ACHN (cell line): ENCODE measurements at places on chromosomes 12 and 14.

GRCh38 chr14:101478796-101479410 is 82.4 kb upstream of the DIO3 start:
- DNase-seq, result no peak

DNA sequence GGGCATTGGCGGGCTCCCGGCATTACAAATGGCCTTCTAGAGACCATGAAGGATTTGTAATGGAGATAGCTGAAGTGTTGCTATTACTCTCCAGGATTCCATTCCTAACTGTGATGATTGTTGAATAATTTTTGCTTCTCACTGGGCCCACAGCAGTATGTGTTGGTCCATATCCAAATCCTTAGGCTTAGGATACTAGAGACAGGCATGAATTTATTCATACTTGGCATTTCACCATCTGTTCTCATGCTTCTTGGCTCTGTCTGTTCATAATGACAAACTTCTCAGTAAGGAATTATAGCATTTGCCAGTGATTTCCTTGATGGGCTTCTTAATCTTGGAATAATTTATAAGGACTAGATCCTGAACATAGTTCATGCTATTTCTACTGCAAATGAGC is 832.9 kb downstream of the C12orf50 start:
- DNase-seq, result no peak

DNA sequence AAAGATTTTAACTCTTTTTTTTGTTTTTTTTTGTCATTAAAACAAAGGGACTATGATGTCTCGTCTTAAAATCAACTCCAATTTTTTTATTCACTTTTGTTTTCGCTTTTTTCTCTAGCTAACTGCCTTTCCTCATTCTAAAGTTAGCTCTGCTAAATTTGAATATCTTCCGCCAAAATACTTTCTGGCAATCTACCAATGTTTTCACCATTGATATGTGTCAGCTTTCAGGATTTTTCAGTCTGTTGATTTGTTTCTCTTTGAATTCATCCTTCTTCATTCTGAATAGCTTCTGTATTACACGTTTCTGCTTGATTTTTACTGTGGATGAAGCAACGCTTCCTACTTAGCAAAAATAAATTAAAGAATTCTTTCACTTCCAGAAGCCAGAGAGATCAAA is 38.7 kb upstream of the NOVA1 start:
- no peak for DNase-seq

DNA sequence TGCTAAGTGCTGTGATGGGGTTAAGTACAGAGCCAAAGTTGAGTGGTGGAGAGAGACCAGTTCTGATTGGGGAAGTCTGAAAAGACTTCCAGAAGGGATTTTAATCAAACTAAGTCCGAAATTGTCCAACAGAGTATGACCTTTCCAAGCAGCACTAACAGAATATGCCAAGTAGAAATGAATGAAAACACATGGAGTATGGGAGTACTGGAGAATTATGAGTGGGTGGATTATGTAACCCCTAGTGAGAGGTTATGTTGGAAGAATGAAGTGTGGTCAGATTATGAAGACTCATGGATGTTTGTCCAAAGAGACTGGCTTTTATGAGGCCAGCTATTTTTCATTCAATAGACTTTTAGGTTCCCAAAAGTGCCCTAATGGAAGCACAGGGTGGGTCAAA is 94.0 kb upstream of the PLEKHA5 start:
- no peak for DNase-seq

DNA sequence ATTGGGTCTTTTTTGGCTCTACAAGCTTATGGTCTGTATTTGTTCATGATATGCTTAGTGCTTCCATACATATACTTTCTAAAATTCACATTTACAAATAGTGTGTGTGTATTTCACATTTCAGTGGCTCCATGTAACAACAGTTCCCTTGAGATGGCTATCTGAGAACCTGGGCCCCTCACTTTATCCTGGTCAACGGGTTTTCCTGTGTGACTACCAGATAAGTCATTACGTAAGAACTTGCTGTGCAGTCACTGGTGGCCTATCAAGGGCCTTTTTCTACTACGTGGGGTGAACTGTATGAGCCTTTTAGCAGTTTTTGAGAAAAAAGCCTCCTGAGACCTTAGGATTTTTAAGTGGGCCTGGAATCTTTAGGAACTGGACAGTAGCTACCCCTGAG is 454.1 kb downstream of the PCNX1 start:
- DNase-seq, result no peak

DNA sequence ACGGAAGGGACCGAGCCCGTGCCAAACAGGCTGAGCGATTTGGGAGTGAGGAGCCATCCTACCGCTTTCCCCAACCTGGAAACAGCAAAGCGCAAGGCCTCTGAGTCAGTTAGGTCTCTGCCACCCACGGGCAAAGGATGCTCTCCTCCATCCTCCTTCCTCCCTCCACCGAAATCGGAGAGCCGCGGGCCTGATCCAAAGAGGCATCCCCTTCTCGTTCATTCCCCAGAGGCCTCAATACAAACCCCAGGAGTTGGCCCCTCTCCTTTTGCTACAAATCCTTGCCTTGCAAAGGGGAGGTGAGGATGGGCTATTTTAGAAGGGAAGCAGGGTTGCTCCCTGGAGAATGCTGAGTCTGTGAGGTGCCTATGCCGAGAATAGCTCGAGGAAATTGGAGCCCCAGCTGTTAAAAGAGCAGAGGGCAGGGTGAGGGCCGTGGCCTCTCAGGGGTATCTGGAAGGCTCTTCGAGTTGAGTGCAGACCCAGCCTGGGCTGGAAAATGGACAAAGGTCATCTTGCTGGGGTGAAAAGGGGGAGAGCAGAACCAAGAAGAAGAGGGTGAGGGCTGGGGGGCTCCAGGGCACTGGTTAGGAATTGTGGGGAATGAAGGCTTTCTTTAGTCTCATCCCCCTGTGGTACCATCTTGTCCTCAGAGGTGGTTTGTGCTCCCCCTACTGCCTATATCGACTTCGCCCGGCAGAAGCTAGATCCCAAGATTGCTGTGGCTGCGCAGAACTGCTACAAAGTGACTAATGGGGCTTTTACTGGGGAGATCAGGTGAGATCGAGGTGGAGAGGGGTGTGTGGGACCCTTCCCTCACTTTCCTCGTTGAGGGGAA is 1.1 kb downstream of the TPI1 start:
- DNase-seq, result peak; percentile 36

DNA sequence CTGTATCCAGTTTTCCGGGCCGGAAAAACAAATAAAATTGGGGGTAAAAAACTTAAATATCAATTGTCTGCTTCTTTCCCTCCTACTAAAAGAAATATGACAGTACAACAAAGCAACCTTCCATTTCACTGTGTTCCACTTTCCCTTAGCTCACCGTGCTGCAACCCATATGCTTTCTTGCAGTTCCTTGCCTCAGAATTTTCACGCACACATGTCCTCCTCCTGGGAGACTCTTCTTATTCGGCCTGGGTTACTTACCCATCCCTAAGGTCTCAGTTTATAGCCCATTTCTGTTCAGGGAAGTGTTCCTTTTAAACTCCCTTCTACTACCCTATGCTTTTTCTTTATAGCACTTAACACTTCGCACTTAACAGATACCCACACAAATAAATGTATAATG is 4.5 kb upstream of the MAGOHB start:
- DNase-seq, result peak; percentile 27

DNA sequence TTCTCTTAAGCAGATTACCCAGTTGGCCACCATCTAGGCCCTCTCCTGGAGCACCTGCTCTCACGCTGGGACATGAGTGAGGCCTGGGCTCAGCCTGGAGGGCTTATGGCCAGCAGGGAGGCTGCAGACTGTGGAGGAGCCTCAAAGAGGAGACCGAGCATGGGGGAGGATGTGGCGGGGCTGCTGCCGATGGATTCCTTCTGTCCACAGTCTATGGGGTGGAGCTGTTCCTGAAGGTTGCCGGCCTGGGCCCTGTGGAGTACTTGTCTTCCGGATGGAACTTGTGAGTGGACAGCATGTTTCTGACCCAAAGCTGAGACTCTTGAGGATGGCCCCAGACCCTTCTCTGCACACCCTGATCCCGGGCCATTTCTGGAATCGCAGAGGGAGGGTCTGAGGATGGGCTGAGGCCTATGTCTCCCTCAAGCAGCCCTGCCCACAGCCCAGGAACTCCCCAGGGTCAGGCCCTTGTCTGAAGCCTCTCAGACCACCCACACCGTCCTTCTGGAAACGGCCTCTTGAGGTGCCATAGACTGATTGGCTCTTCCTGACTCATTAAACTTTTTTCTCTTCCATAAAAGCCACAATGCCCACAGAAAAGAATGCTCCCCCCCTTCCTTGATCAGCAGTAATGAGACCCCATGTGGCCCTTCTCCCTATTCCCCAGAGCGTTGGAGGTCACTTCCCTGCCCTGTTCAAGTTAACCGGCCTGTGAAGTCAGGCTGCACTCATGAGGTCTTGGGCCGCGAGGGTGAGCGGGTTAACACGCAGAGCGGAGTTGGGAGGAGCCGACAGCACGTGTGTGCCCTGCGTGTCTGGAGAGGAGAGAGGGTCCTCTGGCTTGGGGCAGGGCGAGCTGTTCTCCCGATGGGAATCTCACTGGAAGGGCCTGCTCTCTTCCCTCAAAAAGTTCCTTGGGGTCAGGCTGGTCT is 49.0 kb downstream of the SLC8B1 start:
- no peak for DNase-seq

GRCh38 chr14:33279865-33280264 is 341.2 kb downstream of the NPAS3 start:
- no peak for DNase-seq

GRCh38 chr12:45490232-45490881 is 239.1 kb upstream of the ARID2 start:
- DNase-seq, result no peak

GRCh38 chr14:96065661-96066459 is 26.7 kb downstream of the C14orf132 start:
- DNase-seq, result no peak

GRCh38 chr14:103802356-103802755 is 45.0 kb downstream of the PPP1R13B start:
- no peak for DNase-seq

DNA sequence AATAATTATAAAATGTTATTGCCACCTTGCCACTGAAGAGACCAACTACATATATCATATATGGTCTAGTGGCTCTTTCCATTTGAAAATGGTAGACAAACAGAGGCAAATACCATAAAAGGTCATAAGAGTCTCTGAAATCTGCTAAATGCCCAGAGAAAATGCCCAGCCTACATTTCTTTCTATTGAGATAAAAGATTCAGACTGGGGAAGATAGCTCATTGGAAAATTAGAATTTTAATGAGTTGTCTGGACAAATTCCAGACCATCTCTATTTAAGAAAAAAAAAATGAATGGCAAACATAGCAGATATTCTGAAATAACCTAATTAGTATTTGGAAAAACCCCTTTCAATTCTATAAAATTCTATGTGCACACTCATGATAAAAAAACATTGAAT is 79.9 kb upstream of the BBS10 start:
- no peak for DNase-seq

GRCh38 chr12:9319842-9320173 is 111.6 kb upstream of the PZP start:
- no peak for DNase-seq

DNA sequence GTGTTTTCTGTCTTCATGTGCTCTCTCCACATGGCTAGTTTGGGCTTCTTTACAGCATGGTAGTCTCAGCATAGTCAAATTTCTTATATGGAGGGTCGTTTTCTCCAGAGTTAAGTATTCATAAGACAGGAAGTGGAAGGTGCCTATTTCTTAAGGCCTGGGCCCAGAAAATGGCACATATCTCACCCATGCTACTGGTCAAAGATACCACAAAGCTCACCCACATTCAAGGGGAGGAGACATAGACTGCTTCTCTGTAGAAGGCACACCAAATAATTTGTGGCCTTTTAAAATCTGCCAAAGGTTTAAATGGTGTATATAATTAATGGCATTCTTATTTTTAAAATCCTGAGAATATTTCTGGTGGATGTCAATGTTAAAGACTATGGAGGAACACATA is 44.8 kb downstream of the CCDC91 start:
- no peak for DNase-seq

- no peak for DNase-seq
Measured at GRCh38 chr12:80749456-80749855, 32.7 kb downstream of the MYF5 start.

GRCh38 chr14:98014851-98015615 is 1217.9 kb downstream of the VRK1 start:
- DNase-seq, result no peak
